ENCODE measurements at places on chromosomes 4 and X. TPM values are rescaled to one million over a fixed set of nuclear protein-coding genes. Genes with fewer than 3 reads are reported as not detected.

RTL3 gene
- 0.29 TPM for total RNA-seq

SPANXA1 gene
- not detected for total RNA-seq

APLN gene
- 0.87 TPM for total RNA-seq

PABPC1L2A gene
- total RNA-seq, result not detected

LDB2 gene
- 177 TPM for total RNA-seq

RAB9B gene
- total RNA-seq, result 0.73 TPM

GRIA2 gene
- not detected for total RNA-seq

IQSEC2 gene
- 12.2 TPM for total RNA-seq

SCARB2 gene
- total RNA-seq, result 368 TPM

LNX1 gene
- 0.99 TPM for total RNA-seq

PPBP gene
- total RNA-seq, result not detected

POF1B gene
- not detected for total RNA-seq

THOC2 gene
- total RNA-seq, result 47.0 TPM

HS6ST2 gene
- under 0.01 TPM for total RNA-seq

NRK gene
- 0.17 TPM for total RNA-seq

CHRDL1 gene
- total RNA-seq, result 0.99 TPM

CCKAR gene
- 25.2 TPM for total RNA-seq
